ENCODE measurements at places on chromosomes 1 and 21.

- peak; percentile 50 for DNase-seq
Observed at GRCh38 chr21:41878831-41879189, 334 bp downstream of the PRDM15 start.

GRCh38 chr1:111620441-111620971 is 917 bp downstream of the RAP1A start:
- no peak for DNase-seq

DNA sequence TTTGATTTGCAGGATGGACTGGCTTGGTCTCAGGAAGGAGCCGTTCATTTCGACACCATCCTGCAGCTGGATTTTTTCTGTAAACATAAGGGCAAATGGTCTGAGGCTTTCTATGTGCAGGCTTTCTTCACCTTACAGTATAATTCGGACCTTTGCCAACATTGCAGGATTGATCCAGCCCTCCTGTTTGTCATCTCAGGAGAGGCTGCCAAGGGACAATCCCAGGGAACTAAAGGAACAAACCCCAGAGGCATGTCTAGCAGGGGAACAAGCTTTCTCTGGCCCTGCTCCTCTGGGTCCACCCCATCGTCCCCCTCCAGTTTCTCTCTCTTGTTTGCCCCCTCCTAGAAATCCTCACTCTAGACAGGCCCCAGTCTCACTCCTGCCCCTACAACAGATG is 24.8 kb upstream of the GBP6 start:
- no peak for DNase-seq

- DNase-seq, result no peak
Observed at GRCh38 chr1:215807911-215808436, 240.9 kb downstream of the KCTD3 start.

GRCh38 chr21:14452031-14452726 is 69.2 kb upstream of the HSPA13 start:
- DNase-seq, result no peak

GRCh38 chr1:8763888-8764287 is 53.6 kb downstream of the RERE start:
- DNase-seq, result no peak

DNA sequence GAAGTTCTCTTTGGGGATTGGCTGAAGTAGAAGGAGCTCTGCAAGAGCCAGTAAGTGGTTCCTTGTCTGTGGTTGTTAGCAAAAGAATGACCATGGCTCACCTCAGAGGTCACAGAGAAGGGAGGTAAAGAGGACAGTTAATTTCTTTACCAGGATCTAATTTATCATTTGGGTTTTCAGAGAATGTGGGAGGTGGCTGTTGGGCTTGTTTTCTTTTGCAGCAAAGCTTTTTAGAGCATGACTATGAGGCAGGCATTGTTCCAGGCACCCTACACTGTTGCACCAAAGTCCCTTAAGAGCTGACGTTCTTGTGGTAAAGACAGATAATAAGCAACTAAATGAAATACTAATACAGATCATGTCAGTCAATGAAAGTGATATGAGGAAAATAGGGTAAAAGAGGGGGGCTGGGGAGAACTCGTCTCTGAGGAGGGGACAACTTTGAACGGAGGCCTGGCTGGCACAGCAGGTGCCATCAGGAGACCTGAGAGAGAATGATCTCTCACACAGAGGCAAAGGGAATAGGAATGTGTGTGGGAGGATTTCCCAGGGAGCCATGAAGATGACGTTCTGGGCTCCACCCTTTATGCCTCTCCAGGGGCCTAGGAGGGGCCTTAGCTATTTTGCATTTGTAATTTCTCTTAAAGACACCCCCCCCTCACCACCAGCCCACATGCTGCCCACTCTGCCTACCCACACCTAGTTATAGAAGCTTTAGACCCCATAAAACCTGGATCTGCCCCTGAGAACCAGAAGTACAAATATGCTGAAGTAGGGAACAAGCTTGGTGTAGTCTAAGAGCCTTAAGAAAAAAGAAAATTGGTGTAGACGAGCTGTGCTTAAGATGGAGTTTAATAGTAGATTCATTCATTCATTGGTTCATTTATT is 177.5 kb downstream of the ROR1 start:
- no peak for DNase-seq
